ENCODE measurements at places on chromosomes 2 and 18.

DNA sequence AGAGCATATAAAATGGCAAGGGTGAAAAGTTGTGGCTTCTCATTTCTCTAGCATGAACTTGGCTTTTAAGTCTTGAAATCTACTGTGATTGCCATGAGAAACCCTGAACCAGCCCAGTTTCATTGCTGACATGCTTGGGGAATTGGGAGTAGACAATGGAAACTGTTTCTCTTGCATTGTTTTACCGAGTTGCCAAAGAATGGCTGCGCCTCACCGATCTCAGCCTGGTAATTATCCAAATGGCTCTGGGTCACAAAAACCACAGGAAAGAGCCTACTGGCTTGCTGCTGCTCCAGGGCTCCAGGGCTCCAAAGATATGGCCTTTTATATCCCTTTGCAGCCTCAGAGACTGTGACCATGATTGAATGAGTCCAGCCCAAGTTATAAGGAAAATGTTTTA, 310.4 kb upstream of the NT5C1B start:
- DNase-seq = no peak

DNA sequence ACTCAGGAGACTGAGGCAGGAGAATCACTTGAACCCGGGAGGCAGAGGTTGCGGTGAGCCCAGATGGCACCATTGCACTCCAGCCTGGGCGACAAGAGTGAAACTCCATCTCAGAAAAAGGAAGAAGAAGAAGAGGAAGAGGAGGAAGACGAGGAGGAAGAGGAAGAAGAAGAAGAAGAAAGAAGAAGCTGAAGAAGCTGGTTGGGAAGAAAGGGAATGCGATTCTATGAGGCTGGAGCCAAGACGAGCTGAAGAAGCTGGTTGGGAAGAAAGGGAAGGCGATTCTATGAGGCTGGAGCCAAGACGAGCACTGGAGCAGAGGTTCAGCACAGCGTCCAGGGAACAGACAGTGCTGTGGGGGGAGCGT, 30.3 kb upstream of the TAF1B start:
- no peak for DNase-seq

- peak; percentile 69 for DNase-seq
Measured at GRCh38 chr2:109545828-109546713, 67.7 kb downstream of the SEPTIN10 start.

- no peak for DNase-seq
Measured at GRCh38 chr2:235570966-235571692, 77.3 kb downstream of the AGAP1 start.

- no peak for DNase-seq
Measured at GRCh38 chr2:158128168-158128973, 26.7 kb downstream of the UPP2 start.

GRCh38 chr2:172361360-172361759, 66.0 kb upstream of the ITGA6 start:
- no peak for DNase-seq
